ENCODE measurements at places on chromosomes 13 and 19.

GRCh38 chr19:46861691-46862502, 1.1 kb downstream of the ARHGAP35 start:
- no peak for DNase-seq

DNA sequence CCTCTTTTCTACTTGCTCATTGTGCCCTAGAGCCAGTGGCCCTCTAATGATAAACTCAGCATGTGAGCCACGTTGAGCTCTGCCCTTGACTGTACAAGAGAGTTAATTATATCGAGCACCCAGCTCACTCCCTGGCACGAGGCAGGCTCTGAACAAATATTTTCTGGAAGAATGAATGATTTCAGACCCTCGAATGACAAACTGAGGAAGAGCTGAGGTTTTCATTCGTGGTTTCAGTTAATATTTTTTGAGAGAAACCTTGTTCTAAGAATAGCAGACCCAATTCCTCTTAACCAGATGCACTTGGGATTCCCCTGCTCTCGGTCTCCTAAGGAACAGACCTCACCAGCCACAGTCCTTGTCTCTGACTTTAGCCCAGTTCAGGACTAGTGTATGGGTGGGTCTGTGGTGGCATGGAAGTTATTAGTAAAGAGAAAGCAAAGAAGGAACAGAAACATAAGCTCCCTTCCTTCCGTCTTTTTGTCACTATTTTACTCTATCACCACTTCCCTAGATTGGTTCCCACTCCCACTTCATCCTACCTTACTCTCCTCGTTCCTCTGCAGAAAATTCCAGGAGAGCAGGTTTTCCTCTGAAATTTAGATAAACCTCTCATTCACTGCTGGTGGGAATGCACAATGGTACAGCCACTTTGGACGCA, 22.1 kb upstream of the WDFY2 start:
- DNase-seq, result no peak

DNA sequence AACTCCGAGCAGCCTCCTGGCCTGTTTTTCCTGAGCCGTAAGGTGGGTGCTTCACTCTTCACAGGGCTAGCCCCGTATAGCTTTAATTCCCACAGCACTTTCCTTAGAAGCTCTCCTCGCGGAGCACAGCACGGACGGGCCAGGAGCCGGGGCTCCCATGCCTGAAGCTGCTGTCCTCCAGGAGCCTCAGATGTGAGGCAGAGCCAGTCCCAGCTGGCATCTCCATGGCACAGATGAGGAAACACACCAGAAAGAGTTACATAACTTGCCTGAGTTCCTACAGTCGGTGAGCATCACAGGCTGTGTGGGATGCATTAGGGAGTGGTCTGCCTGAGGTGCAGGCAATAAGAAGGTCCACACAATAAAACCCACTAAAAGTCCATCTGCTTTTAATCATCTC, 118.5 kb downstream of the ATP8A2 start:
- DNase-seq, result no peak

- DNase-seq, result peak; percentile 32
Observed at GRCh38 chr13:112067116-112067741, at the start of gene SOX1. TSS of gene SOX1 (plus strand) at chr13:112067149. CDS start at chr13:112067659, 510 bp downstream.

DNA sequence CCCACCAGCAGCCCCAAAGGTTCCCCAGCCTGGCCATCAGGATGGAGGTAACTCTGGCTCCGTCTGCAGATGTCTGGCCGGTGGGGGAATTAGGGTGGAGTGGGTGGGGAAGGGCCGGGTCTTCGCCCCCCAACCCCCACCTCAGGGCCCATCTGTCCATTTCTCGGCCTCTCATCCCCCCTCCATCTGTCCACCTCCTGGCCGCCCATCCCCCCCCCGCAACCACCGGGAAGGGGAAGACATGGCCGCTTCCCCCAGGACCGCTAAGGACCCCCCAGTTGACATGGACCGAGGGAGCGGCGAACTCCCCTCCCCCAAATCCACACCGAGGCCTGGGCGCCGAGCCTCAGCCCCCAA, 793 bp downstream of the LRFN1 start:
- no peak for DNase-seq
